Inflammatory macrophage treated with lipopolysaccharide for 4 hours (primary cell): ENCODE measurements at places on chromosomes 3 and 15.

- DNase-seq, result peak; percentile 89
Observed at GRCh38 chr3:142976621-142977398, 13.3 kb upstream of the PAQR9 start.

DNA sequence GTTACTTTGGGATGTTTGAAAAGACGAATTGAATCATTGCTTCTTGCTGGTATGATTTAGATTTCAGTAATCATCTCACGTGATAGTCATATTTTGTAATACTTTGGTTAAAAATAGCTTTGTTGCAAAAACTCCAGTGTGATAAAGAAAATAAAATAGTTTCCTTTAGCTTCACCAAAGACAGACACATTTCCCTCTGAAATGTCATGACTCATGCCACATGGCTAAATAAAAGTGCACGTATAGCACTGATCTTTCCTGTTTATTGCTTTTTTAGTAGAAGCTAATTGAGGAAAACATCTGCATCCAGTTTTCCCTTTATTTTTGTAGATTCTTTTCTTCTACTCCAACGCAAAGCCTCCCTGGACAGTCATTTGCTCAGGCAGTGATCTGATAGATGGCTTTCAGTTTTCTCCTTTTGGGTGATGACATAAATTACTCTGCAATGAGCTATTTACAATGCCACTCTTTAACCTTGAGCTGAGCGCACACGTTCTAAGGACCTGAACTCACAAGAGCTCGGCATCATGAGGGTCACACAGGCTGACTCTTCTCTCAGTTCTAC is 84.9 kb downstream of the ARNT2 start:
- peak; percentile 78 for DNase-seq

- peak; percentile 71 for DNase-seq
Observed at GRCh38 chr3:112958811-112959560, 15.9 kb downstream of the CD200R1 start.

- peak; percentile 84 for DNase-seq
Observed at GRCh38 chr3:194586836-194587235, 46.4 kb downstream of the TMEM44 start.

- peak; percentile 52 for DNase-seq
Observed at GRCh38 chr3:138833899-138834595, 681 bp downstream of the PIK3CB start.
